ENCODE measurements at places on chromosomes 2 and 18.

DNA sequence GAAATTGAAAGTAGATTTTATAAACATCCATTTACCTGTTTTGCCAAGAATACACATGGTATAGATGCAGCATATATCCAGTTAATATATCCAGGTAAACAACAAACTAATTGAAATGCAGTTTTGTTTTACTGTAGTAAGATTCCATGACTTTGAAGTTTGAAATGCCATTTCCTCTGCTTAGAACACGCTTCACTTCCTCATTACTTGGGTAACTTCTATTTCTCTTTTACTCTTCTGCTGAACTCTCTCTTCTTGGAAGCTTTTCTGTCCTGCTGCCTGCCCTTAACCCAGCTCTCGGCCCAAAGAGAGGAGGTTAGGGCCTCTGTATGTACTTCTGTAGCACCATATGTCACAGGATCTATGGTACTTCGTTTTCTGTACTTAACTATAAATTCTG is 14.1 kb upstream of the IL1RL2 start:
- no peak for DNase-seq

DNA sequence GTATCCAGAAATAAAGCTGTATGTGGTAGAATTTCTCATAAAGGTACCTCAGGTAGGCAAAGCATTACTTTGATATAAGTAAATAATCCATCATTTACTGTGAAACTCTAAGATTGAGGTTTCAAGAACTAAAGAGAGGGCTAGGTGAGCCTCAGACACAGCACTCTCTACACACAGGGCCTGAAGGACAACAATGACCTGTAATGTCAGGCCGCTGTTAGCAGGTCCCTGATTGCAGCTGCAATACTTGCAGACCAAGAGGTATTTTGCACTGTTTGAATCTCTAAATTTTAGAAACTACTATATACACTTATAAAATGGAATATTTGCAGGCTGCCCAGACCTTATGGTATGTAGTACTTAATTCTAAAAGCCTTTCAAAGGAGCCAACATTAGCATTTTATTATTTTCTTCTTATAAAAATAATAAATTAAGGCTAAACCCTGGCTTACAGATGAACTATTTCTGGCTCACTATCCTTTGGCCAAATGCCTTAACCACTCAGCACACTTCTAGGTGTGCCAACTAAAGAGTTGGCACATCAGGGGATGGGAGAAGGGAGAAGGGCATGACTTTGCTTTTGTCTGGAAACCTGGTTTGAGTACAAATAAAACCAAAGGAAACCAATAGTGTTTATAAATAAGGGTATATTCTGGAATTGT is 66.7 kb upstream of the SLC39A10 start:
- DNase-seq = no peak

DNA sequence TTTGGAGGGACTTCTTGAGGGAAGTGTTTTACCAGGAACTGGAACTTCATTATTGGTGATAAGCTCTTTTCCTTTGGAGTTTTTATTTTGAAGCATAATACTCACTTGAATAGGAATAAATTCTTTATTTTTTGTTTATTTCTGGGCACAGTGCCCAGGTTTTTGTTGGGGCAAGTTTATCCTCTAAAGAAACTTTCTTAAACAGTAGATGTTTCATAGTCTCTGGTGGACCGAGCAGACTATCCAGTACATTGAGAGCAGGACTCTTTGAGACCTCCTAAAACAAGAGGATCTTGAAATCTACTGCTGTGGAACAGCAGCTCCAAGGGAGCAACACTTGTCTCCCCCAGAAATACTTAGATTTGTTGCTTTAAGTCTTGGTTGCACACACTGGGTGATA is 109.4 kb downstream of the PARD3B start:
- no peak for DNase-seq

DNA sequence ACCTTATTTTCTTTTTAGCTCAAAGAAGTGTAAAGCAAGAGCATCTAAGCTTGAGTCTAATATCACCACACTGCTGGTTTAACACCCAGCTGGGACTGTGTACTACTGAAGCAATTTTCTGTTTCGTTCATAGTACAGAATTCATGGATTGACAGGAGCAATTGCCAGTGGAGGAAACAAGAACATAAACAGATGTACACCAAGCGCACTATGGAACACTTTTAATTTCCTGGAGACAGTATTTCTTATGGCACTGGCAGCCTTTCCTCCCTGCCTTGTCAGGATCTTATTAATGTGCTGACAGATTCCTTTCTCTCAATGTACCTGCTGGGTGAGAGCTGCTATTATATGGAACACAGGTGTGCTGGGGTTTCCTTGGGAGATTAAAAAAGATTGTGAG is 4.2 kb upstream of the LANCL1 start:
- DNase-seq = no peak

- DNase-seq = peak; percentile 47
Measured at GRCh38 chr2:69509011-69509749, 71.9 kb upstream of the NFU1 start.
